RPMI7951 (cell line): ENCODE measurements at places on chromosomes 3 and 15. TPM values are rescaled to one million over a fixed set of nuclear protein-coding genes. Genes with fewer than 3 reads are reported as not detected.

The GOLGA6L25 gene
- not detected in 2 replicates for total RNA-seq

DNA sequence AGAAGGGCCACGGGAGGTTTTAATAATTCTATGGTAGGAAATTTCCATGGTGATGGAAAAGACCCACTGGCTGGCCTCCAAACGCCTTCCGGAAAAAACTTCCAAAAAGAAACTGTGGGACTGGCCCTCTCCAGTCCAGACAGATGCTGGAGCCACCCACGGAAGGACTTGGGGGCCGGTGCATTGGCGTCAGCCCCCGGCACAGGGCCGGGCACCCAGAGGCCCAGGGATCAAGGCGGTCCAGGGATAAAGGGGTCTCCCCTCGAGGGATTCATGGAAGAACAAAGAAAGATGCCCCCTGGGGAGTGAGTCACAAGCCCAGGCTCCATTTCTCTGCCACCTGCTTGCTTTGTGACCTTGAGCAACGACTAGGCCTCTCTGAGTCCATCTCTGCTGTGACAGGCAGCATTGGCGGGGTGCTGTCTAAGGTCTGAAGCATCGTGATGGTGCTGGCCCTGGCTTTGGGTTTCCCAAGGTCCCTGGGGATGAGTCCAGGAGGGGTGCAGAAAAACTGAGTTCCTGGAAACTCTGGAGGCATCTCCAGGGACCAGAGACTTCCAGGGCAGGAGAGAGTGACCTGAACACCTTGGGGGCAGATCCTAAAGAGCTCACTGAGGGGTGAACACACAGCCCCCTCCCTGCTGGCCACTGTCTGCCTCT is 21.6 kb downstream of the ATP2B2 start:
- DNase-seq: no peak

The LRIG1 gene
- 51.9 and 56.7 TPM in 2 replicates for total RNA-seq

The FOXL2 gene
- total RNA-seq: under 0.01 and 0.36 TPM in 2 replicates
